ENCODE measurements at places on chromosomes 2 and 18.

DNA sequence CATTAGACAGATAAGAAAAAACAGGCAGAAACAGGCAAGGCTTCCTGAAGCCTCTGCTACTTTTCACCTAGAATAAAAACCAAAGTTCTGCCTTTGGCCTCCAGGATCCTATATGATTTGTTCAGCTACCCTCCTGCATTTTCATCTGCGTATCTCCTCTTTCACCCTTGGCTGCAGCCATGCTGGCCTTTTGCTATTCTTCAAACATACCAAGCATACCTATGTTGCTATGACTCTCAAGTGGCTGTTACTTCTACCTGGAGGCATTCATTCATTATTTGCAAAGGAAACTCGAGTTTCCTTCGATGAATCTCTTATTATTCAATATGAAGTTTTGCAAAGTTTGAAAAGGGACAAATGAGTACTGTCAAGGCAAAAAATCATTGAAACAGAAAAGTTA, 106.4 kb upstream of the HNMT start:
- no peak for DNase-seq

- no peak for DNase-seq
These were observed 92.4 kb upstream of the CHST9 start for GRCh38 chr18:27277554-27277953.

DNA sequence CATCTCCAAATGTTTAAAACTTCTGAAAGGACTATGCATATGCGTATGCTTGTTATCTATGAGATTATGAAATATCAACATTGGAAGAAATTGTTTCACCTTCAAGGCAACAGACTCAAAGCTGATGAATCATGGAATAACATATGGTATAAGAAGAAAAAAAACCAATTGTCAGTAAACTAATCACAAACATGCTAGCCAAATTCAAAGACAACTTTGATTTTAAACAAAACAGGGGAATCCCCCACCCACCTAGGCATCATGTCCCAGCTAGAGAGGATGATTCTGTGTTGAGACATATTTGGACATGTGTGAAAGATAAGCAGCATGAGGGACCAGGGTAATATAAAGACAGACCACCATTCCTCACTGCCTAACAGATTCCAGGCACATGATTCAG, 147.7 kb downstream of the WDPCP start:
- DNase-seq = no peak

GRCh38 chr2:61633250-61633649, 95.1 kb upstream of the XPO1 start:
- no peak for DNase-seq

DNA sequence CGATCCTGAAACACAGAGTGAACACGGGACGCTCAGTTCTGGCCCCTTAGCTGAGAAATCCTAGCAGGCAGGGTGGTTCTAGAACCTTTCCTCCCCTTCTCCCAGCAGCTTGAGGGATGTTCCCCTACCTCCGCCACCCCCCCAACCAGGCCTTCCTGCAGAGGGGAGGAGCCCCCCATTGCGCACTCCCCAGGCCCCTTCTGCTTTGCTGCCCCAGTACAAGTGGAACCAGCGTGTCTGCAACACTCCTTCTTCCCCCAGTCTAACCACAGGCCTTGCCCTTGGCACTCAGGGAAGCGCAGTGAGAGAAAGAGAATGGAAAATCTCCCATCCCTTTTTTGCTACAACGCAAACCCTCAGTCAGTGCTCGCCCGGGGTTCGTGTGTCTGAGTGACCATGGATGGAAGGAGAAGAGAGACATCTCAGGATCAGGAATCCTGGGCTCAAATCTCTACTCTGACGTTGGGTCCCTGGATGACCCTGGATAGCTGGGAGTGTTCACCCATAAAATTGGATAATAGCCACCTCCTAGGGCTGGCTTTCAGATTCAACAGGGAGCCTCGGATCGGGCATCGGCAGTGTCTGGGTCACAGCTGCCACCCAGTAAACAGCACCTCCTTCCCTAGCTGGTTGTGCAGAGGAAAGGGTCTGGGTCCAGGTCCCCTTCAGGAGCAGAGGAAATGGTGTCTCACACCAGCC, 3.7 kb downstream of the NPPC start:
- no peak for DNase-seq

- DNase-seq = no peak
These were observed 33.6 kb downstream of the MAL start for GRCh38 chr2:95058989-95059641.
